ENCODE measurements at places on chromosomes 7 and 10.

GRCh38 chr7:94055963-94056362 lies 51.8 kb upstream of the BET1 start:
- DNase-seq, result no peak

GRCh38 chr7:35748371-35748770 lies 52.5 kb upstream of the SEPTIN7 start:
- DNase-seq, result no peak

GRCh38 chr10:78065611-78066010 lies 31.9 kb downstream of the RPS24 start:
- no peak for DNase-seq

GRCh38 chr7:37408291-37409228 lies 40.1 kb downstream of the ELMO1 start:
- DNase-seq, result no peak

GRCh38 chr7:97873606-97874005 lies 1.4 kb upstream of the ASNS start:
- no peak for DNase-seq

DNA sequence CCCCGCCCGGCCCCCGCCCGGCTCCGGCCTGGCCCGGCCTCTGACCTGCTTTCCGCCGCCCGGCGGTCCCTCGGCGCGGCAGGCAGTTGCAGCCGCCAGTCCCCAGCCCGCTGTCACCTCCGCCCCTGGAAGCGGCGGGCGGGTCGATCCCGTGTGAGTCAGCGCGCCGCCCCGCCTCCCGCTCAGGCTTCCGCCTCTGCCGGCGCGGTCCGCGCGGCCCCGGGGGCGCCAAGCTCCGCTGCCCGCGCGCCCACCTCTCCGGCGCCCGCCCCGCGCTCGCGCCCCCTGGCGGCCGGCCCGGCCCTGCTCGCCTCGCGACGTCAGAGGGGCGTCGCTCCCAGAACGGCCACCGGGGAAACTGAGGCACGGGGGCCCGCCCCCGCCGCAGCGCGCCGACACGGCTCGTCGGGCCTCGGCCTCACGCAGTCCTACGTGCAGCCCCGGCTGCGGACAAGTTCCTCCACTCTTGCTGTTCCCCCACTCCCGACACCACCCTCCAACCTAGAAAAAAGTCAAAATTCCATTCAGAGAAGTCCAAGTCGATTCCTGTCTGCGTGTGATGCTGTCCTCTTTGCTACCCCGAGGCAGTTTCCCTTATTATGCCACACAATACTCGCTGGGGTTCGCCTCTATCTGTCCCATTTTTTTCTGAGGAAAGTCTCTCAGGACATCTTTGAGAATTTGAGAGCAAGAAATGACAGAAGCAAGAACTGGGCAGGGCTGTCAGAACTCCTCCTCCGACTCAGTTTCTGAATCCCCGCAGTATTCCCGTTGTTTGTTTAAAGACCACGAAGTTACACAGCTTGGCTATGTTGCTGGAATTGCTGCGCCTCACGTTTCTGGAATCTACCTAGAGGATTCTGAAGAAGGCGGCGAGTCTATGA lies at the start of gene DNMBP:
TSS of gene DNMBP (minus strand) at position 155 of the 884 bp plus-strand sequence. CDS start 37,823 bp downstream, outside the sequence.
- DNase-seq, result no peak

DNA sequence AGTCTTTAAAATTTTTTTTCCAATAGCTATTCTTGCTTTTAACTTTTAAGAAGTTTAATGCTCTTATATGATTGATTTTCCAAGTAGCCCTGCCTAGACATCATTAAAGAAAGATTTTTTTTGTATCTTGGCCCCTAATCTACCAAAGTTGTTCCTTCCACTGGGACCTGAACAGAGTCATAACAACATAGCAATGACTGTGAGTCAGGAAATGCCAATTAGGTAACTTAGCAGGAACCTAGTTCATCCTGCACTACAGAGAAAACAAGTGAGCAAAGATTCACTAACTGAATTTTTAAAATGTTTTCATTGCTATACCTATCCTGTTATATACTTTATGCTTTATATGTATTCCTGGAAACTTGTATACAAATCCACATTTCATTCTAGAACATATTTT lies 284.7 kb downstream of the BICC1 start:
- no peak for DNase-seq

- DNase-seq, result no peak
Observed at GRCh38 chr7:101832685-101833375, 15.4 kb downstream of the CUX1 start.

DNA sequence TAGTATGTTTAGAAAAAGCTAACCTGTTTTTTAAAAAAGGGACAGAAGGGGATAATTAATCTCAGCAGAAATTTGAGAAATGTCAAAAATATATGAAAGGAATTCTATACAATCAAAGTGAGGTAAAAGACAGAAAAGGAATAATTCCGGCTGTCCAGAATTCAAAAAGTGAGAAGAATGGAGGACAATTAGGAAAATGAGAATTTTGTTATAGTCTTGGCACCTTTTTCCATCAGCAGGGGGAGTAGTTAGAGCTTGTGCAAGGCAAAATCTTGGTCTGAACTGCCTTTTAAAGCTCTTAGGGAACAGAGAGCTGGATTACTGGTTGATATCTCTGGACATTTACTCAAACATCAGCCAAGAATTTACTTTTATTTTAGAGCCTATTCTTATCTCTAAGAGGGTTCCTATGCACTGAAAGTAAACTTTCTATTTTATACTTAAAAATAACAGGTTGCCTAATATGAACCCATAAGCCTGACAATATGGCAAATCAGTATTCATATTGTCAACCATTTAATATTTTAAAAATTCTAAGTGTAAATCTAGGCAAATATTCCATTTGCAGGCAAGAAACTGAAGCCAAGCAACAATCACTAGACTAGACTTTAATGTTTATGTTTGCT lies 185.6 kb downstream of the ANK3 start:
- no peak for DNase-seq

DNA sequence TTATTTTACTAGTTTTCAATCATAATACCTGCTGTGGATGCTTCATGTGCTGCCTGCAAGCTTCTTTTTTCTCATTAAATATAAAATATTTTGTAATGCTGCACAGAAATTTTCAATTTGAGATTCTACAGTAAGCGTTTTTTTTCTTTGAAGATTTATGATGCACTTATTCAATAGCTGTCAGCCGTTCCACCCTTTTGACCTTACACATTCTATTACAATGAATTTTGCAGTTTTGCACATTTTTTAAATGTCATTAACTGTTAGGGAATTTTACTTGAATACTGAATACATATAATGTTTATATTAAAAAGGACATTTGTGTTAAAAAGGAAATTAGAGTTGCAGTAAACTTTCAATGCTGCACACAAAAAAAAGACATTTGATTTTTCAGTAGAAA lies 103.0 kb downstream of the PTEN start:
- no peak for DNase-seq

GRCh38 chr7:153193144-153193595 lies 433.6 kb downstream of the ACTR3B start:
- DNase-seq, result no peak

DNA sequence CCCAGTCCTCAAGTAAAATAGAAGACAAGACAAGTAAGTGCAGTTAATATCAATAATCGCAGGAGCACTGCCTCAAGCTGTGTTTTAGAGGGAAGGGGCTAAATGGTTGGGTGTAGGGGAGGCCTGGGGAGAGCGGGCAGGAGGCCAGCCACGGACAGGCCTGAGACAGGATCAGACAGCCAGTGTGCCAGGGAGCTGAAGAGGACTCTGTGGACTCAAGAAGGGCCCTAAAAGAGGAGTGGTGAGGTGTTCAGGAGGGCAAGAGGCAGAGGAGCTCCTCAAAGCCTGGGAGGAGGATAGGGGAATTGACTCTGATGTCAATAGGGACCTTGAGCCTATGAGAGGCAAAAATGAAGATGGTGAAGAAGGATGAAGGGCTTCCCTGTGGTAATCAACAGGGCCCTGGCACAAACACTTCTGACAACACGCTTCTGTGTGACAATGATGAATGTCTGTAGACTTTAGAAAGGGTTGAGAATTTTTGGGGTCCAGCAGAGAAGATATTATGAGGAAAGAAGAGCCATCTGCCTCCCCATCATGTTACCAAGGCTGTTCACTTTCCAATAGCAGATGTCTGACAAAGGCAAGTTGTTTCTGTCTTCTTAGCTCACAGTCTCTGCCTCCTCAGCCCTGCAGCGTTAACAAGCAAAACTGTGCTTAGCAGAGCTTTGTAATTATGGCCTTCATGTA lies 2.4 kb upstream of the PTPRE start:
- DNase-seq, result no peak

DNA sequence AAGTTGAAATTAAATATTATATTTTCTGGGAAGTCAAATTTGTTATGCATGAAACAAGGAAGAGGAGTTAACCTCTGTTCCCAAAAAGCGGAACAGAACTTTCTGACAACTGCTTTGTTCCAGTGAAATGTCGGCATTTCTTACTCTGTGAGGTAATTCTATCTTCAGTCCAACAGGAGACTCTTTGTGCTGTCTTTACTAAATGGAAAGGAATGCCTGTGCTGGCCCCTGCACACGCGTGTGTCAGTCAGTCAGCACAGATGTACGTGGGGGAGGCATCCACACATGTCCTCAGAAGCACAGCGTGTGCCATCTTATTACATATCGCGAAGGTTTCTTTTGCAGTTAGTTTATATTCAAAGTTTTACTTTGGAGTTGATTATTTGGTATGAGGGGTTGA lies 37.5 kb downstream of the NET1 start:
- DNase-seq, result no peak

- no peak for DNase-seq
Observed at GRCh38 chr7:28180031-28180363, 598 bp downstream of the JAZF1 start.

DNA sequence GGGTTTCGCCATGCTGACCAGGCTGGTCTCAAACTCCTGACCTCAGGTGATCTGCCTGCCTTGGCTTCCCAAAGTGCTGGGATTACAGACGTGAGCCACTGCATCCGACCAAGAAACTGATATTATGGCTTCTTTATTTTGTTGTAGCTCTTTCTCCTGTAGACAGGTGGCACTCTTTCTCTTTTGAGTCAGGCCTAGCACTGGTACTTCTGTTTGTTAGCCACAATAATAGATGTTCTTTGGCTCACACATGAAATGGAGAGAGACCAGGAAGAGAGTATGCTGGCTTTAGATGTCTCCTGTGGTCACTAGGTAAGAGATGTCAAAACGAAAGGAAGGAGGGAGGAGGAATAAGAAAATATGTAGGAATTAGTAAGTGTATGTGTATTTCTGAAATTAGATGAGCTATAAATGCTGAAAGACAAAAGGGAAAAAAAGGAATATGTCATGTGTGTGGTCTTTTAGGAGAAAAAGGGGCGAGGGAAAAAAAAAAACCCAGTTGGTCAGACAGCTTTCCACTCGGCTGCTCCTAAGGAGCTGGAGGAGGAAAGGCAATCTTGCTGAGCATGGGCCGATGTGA lies 78.7 kb downstream of the CLEC2L start:
- peak; percentile 6 for DNase-seq

DNA sequence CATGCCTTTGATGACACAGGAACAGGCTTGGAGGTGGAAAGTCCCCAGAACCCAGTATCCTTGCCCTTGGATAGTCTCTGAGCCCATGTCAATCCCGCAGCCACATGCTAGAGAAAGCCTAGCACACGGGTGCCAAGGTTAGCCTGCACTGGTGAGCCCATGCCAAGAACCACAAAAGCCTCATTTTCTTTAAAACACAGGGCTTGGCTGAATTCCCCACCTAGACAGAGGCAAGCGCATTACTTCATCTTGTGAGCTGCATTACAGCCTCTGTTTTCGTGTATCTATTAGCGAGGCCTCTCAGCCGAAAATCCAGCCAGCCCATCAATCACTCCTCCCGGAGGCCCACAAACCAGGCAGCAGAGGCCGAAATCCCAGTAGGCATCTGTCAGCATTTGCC lies 314.9 kb upstream of the AUTS2 start:
- no peak for DNase-seq

DNA sequence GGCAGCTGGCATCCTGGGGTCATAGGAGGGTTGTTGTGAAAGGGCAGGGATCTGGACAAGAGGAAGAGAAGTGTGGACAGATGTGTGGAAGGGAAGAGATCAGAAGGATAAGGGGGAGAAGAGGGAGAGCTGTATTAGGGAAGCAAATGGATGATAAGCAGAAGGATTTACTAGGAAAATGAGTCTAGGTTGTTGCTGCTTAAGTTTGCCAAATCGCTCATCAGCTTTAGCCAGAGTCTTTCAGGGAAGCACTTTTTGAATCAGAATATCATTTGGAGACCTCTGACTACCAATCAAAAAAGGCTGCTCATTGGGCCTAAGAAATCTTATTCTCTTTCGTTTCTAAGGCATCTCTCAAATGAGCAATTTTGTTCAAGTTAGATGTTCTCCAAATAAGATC lies 2.6 kb upstream of the CSGALNACT2 start:
- no peak for DNase-seq

DNA sequence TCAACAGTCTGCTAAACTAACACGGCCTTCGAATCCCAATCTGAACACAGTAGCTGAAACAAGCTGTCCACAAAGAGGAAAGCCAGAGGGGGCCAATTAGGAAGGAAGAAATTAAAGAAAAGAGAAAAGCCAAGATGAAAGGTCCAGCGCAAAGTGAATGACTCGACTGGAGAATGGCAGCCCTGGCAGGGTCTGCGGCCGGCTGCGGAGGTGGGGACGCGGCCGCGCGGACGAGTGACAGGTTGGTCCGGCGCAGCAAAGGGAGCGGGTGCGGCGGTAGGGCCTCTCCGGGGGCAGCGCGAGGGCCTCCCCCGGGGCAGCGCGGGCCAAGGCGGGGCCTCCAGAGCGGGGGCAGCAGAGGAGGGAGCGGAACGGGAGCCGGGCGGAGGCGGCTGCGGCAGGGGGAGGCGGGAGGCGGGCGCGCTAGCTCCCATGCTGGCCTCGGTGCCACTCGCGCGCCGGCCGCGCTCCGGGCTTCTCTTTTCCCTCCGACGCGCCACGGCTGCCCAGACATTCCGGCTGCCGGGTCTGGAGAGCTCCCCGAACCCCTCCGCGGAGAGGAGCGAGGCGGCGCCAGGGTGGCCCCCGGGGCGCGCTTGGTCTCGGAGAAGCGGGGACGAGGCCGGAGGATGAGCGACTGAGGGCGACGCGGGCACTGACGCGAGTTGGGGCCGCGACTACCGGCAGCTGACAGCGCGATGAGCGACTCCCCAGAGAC lies at the start of gene VWC2:
TSS of gene VWC2 (plus strand) at position 421 of the 718 bp plus-strand sequence. CDS start 1,798 bp downstream, outside the sequence.
- no peak for DNase-seq

GRCh38 chr10:103712898-103713498 lies 142.4 kb downstream of the SH3PXD2A start:
- DNase-seq, result no peak

DNA sequence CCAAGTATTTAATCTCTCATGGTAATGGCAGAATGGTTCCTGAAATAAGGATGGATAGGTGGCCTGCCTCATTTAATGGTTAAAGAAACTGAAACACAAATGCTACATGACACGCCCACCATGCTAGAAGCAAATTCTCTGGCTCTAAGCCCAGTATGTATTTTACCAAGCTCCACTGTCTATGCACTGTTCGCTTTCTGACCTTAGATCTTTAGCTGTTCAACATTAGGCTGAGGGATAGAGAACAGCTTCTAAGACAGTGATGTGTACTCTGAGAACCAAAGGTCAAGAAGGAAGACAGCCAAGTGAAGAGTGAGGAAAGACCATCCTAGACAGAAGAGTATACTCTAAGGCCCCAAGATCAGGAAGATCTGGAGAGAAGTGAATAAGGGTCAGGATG lies 26.6 kb downstream of the FAM3C start:
- peak; percentile 58 for DNase-seq

DNA sequence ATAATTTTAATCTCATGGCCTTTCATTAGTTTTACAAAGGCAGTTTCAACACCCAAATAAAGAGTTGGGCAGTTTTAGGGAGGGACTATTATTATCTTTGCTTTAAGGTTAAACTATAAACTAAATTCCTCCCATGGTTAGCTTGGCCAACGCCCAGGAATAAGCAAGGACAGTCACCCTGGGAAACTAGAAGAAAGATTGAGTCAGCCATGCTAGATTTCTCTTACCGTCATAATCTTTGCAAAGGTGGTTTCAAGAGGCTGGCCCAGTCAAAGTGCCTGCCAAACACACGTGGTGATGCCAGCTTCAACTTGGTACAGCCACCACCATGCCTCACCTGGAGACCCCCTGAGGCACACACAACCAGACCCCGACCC lies 317.4 kb upstream of the SP8 start:
- DNase-seq, result no peak

Data from retinal pigment epithelial cell (primary cell).